ENCODE measurements at places on chromosomes 2 and 18.

DNA sequence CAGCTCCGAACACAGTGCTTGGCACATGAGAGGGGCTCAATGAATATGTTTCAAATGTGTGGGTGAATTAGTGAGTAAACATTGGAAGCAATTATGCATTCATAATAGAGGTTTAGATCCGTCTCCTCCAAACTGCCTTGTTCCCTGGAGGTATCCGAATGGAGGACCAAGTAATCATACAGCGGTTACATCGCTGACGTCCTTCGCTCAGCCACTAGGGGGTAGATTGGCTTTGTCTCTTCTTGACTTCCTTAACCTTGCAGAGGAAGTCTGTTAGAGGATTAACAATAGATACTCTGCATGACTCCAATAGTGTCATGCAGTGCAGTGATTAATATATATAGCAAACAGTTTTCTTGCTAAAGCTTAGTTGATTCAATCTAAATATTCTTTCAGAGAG, 517.0 kb downstream of the PTPRM start:
- DNase-seq: no peak

GRCh38 chr2:216425008-216425787, 12.9 kb downstream of the SMARCAL1 start:
- DNase-seq: no peak

- DNase-seq: no peak
Observed at GRCh38 chr2:30569946-30570345, 122.9 kb downstream of the LCLAT1 start.

- DNase-seq: no peak
Observed at GRCh38 chr2:106353676-106354075, 114.5 kb downstream of the RGPD3 start.
